Hematopoietic multipotent progenitor cell treated with erythropoietin and hydrocortisone succinate and interleukin-3 and kit ligand, for 17 days (in vitro differentiated cells): ENCODE measurements at places on chromosomes 3 and 15.

DNA sequence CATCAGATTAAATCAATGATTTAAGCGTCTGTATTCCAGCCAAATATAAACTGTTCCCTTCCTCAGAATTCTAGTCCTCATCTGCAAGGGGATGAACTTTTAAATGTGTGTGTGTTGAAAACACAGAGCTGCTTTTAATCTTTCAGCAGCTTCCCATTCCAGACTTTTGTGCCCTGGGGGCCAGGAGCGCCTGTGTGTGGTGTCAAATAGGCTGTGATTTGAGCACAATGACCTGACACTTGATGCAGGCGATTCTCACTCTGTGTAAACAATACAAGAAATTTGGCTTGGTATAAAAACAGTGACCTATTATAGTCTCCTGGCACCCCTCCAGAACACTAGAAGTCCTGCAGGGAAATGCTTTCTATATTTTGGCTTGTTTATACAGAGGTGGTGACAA is 274.6 kb upstream of the ROPN1 start:
- DNase-seq: no peak

- DNase-seq: no peak
Measured at GRCh38 chr3:120775411-120775810, 32.9 kb downstream of the GTF2E1 start.

GRCh38 chr3:171770689-171771620 is 39.3 kb downstream of the PLD1 start:
- DNase-seq: peak; percentile 20

DNA sequence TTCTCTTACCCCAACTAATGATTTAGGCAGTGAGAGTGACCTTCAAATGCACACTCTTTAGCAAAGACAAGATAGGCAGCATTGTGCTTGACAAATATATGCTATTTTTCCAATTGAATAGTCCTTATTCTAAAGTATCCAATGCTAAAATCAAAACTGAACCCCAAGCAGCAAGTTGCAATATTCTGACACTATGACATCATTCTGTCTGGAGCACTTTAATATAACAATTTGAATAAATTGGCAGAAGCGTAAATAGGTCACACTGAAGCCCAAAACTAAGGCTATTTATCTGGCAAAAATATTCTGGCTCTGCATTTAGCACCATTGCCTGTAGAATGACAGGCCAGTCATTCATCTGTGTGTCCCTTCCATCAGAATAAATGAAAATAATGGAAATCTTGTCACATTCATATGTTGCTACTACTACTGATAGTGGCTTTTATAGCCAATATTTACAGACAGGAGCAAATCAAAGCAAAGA is 2.9 kb downstream of the CBLB start:
- DNase-seq: no peak

DNA sequence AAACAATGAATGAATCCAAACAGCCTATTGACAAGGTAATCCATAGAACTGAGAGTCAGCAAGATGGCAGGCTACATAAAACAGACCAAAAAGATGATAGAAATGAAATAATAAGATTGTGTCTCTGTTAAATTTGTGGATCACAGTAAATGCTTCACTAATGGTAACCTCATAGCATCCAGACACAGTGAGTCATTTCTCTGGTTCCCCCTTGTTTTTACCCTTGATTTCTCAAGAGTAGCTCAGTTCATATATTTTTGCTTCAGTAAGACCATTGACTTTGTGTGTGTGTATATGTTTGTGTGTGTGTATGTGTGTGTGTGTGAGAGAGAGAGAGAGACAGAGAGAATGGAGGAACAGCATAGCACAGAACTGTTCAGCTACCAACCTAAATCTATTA is 546.9 kb downstream of the RBMS3 start:
- DNase-seq: no peak

- no peak for DNase-seq
Measured at GRCh38 chr15:80182611-80183261, 29.9 kb downstream of the FAH start.

DNA sequence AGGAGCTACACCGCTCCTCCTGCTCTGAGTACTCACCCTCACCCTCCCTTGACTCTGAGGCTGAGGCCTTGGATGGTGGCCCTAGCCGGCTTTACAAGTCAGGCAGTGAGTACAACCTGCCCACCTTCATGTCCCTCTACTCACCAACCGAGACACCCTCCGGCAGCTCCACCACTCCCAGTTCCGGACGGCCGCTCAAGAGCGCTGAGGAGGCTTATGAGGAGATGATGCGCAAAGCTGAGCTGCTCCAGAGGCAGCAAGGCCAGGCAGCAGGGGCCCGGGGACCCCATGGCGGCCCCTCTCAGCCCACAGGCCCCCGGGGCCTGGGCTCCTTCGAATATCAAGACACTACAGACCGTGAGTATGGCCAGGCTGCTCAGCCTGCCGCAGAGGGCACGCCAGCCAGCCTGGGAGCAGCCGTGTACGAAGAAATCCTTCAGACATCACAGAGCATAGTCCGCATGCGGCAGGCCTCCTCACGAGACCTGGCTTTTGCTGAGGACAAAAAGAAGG is 21.2 kb upstream of the APEH start:
- DNase-seq: no peak

- DNase-seq: no peak
Measured at GRCh38 chr3:126527006-126527405, 3.1 kb downstream of the CHST13 start.

GRCh38 chr3:67691207-67691606 is 36.8 kb upstream of the SUCLG2 start:
- DNase-seq: no peak

- DNase-seq: no peak
Measured at GRCh38 chr15:66249605-66250174, 3.9 kb downstream of the MEGF11 start.

DNA sequence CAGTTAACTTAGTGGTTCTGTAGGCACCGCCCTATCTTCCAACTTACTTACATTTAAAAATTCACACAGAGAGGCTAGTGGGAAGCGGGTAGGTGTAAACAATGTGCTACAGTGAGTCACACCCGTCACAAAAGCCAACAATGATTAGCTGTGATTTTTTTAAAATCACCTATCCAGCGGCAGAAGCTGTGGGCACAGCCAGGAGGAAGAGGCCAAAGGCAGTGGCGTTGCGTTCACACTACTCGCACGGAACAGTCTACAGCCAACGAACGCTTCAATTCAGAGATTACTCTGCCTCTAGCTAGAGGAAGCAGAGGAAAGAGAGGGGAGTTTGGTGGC is 2.5 kb upstream of the NLGN1 start:
- DNase-seq: no peak

GRCh38 chr3:11037976-11038375 is 45.4 kb downstream of the SLC6A1 start:
- no peak for DNase-seq

GRCh38 chr15:30917013-30917412 is 13.3 kb downstream of the FAN1 start:
- no peak for DNase-seq

DNA sequence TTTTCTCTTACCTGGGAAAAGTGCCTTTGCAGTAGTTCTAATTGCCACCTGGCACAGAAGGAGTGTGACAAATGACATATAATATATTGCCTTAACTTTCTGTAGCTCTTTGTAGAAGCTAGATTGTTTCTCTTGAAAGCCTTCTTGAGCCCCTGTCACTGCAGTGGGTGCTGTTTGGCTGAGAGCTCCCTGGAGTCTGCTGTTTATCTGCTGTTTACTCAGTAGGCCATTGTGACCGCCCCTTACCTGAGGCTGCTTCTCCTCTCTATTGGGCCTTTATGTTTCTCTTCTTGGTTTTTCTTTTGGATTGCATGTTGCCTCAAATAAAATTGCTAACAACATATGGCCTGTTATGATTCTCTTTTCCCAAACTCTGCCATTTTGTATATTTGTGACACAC is 16.7 kb downstream of the MAP2K5 start:
- DNase-seq: no peak

DNA sequence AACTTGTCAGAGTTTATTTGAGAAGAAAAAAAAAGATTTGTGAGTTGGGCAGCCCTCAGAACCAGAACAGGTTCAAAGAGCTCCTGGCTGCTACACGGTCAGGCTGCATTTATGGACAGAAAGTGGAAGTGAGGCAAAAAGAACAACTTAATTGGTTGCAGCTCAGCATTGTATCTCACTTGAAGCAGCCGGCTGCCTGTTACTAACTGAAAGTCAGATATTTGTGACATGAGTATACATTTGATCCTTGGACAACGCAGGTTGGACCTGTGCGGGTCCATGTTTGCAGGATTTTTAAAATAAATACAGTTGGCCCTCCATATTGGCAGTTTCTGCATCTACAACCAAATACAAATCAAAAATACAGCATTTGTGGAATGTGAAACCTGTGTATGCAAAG is 7.5 kb upstream of the ALDH1L1 start:
- no peak for DNase-seq

DNA sequence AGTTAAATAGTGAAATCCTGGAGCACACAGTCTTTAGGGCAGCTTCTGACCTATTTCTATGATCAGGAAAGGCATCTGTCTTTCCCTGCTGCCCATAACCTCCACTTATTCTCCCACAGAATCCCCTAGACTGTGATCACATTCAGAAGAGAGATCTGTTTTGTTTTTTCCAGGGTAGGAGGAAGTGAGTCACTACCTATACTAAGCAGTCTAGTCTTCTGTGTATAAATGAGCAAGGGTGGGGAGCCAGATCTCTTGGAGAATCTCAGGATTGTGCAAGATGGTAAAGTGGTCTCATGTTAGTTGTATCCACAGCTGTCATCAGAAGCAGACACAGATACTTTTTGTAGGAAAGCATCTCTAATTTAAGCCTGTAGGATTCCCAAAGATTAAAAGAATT is 11.8 kb upstream of the FBXO22 start:
- DNase-seq: no peak

GRCh38 chr3:194779729-194780224 is 94.1 kb downstream of the FAM43A start:
- no peak for DNase-seq

DNA sequence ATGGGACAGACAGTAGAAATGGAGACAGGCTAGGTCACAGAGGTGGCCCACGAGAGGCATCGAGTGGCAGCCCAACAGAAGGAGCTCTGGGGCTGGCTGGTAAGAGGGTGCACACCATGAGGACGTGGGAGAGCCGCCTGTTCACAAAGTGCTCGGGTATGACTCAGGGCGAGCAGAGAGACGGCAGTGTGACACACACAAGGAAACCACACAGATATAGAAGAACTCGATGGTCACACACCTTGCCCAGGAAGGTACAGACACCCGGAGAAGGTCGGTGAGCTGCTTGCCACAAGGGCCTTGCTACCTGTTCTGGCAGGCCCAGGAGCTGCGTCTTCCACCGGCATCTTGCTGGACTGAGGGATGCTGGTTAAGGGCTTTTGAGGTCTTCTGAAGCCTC is 50.2 kb downstream of the CA12 start:
- no peak for DNase-seq

GRCh38 chr3:25962255-25962654 is 172.4 kb downstream of the OXSM start:
- no peak for DNase-seq
